ENCODE measurements at places on chromosomes 7 and 10. TPM values are rescaled to one million over a fixed set of nuclear protein-coding genes. Genes with fewer than 3 reads are reported as not detected.

The IDI2 gene
- total RNA-seq: not detected

The MRLN gene
- total RNA-seq: not detected

The CRTAC1 gene
- total RNA-seq: 1.1 TPM

The STAG3 gene
- total RNA-seq: 5.2 TPM

The CHN2 gene
- total RNA-seq: 5.0 TPM

The SLC26A3 gene
- 0.44 TPM for total RNA-seq

The AQP1 gene
- 1.1 TPM for total RNA-seq
